ENCODE measurements at places on chromosomes 12 and 14.

- DNase-seq: no peak
Observed at GRCh38 chr12:45284096-45284901, 68.4 kb downstream of the ANO6 start.

GRCh38 chr12:116672842-116673516 lies 64.9 kb downstream of the SPRING1 start:
- DNase-seq: no peak

GRCh38 chr12:50859621-50860310 lies 17.0 kb downstream of the TMPRSS12 start:
- no peak for DNase-seq

- no peak for DNase-seq
Observed at GRCh38 chr12:117774941-117775775, 193.6 kb downstream of the KSR2 start.

GRCh38 chr12:27304856-27305255 lies 27.8 kb upstream of the BMAL2 start:
- no peak for DNase-seq

- DNase-seq: no peak
Observed at GRCh38 chr12:128467882-128468281, 200.9 kb downstream of the TMEM132C start.

DNA sequence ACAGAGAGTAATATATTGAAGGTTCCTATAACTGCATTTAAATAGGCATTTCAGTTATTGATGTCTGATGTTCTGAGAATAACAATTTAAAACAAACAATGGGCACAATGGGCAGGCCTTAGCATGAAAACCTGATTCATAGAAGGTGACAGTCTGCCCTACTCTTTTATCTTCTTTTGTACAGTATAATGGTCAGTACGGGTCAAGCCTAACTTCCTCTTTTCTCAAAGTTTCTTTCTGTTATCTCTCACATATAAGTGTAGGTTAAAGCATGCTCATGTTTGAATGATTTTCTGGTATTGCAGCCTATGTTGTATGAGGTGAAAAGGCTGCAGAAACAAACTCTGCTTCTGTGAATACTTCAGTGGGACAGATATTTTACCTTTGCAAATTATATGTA lies 14.2 kb downstream of the FKBP3 start:
- no peak for DNase-seq

GRCh38 chr14:93970965-93971634 lies 5.3 kb downstream of the ASB2 start:
- no peak for DNase-seq

- DNase-seq: no peak
Observed at GRCh38 chr12:11768233-11768965, 118.9 kb downstream of the ETV6 start.

- DNase-seq: no peak
Observed at GRCh38 chr12:114272071-114272470, 133.9 kb downstream of the TBX5 start.

DNA sequence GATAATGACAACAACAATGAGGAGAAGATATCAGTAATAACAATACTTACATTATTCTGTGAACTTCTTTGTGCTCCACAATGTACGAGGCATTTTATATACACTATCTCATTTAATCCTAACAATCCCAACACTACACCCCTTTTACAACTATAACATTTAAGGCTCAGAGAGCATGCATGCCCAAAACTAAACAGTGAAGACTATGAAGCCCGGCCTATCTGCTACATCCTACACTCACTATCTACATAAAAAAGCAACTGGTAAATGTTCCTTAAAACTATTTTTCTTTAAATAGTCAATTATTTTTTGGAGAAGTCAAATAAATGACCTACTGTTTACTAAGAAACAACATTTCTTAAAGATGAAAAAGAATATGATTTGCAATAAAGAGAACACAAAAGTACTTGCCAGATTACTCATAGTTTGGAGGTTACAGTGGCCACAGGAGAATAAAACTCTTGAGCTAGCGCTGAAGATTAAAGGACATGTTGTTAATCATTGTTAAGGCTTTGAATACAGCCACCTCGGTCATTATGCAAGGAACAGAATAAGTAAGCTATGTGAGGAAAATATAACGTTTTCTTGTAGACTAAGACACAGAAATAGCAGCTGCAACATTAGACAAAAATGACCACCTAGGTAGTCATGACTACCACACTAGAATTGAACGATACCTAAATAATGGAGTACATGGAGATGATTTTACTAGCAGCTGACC lies 56.7 kb downstream of the EPS8 start:
- DNase-seq: no peak

GRCh38 chr14:20760950-20761349 lies 7.3 kb upstream of the EDDM3B start:
- no peak for DNase-seq

- no peak for DNase-seq
Observed at GRCh38 chr12:127238107-127238506, 1028.9 kb upstream of the TMEM132C start.

- DNase-seq: no peak
Observed at GRCh38 chr12:118536306-118536906, 160.1 kb downstream of the SUDS3 start.

DNA sequence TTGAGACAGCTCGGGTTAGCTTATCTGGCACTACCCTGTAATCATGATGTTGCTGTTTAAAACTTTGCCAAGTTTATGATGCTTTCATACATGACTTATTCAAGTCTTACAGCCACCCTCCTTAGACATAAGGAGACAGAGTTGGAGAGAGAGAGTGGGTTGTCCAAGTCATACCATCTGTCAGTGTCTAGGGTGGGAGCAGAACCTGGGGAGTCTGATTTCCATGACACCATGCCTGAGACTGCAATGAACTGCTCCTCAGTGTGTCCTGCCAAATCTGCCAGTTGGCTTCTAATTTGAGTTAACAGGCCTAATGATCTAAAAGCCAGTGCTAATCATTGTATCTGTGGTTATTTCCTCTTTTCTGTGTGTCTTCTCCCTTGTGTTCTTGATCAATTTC lies 43.7 kb upstream of the PHC1 start:
- no peak for DNase-seq

DNA sequence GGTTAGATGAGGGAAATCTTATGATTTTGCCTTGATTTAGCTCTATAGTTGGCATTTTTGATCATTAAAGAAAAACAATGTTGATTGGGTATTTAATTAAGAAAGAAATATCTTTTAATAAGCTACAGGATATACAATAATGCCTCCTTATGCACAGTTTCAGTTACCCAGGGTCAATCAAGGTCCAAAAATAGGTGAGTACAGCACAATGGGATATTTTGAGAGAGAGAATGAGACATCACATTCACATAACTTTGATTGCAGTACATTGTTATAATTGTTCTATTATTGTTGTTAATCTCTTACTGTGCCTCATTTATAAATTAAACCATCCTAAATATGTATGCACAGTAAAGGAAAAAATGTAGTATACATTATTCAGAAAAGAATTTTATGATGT lies 102.2 kb downstream of the MYF5 start:
- no peak for DNase-seq

DNA sequence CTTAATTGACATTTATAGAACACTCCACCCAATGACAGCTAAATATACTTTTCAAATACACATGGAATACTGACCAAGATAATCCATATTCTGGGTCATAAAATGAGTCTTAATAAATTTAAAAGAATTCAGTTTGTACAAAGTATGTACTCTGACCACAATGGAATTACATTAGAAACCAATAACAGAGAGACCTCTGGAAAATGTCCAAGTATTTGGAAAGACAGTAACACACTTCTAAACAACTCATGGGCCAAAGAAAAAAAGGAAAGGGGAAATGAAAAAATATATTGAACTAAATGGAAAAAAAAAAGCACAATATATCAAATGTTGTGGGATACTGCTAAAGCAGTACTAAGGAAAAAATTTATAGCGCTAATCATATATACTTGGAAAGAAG lies 52.0 kb downstream of the CRACR2A start:
- DNase-seq: no peak

- no peak for DNase-seq
Observed at GRCh38 chr12:112676507-112676906, 115.0 kb upstream of the RPH3A start.

DNA sequence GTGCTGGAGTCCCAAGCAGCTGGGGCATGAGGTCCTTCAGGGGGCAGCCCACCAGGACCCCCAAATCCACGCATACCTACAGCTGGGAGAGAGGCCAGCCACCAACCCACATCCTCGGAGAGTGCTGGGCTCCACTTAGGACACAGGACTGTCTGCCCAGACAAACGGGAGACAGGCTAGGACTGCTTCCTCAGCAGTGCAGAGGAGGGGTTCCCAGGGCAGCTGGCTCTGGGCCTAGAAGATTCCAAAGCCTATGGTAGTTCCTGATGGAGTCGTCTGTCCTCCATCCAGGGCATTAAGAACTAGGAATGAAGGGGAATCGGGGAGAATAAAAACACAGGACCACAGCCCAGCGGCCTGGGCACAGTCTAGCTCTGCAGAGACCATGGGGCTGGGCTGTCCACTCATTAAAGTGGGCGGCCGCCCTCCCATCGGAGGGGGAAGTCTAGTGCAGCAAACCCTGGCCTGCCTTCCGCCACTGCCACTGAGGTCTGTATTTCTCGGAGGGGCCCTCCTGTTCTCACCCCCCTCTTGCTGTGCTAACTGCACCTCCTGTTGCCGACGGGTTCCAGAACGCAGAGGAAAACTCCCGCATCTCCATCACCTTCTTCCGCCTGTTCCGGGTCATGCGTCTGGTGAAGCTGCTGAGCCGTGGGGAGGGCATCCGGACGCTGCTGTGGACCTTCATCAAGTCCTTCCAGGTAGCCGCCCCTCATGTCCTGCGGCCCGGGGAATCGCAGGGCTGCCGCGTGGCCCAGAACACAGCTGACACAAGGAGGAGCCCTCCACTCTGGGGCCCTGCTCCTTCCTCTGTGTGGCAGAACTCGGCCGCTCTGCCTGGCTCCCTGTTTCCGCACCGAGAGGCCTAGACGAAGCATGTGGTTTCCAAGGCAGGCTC lies 143.5 kb upstream of the FKBP4 start:
- no peak for DNase-seq

- no peak for DNase-seq
Observed at GRCh38 chr12:111840807-111841206, 1.2 kb upstream of the MAPKAPK5 start.

- no peak for DNase-seq
Observed at GRCh38 chr14:76599141-76599540, 162.1 kb upstream of the VASH1 start.

DNA sequence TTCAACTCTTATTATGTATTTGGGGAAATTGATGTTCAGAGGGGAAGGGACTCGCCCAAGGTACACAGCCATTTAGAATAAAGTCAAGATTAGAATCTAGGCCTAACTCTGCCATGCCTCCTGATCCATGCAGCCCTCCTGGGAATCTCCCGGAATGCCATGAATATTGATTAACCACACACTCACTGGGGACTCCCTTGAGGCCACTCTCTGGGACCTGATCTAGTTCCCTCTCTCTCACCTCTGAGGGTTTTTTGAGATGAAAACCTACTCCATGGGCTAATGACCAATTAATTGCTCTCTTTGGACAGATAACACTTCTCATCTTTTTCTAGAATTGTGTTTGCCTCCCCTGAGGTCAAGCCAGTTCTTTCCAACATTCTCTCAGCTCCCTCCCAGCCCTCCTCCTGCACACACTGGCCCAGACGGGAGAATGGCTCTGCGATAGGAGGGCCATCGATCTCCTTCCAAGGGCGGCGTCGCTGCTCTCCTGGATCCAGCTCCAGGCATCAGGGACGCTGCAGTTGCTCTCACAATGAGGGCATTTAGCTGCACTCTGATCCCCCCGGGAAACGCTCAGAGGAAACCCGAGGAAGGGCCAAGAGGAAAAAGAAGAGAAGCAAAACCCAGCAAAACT lies 22.6 kb downstream of the WSCD2 start:
- no peak for DNase-seq

GRCh38 chr14:70988452-70988851 lies 81.2 kb downstream of the PCNX1 start:
- DNase-seq: peak; percentile 5

GRCh38 chr12:57342207-57342691 lies 88.6 kb downstream of the R3HDM2 start:
- no peak for DNase-seq

GRCh38 chr14:85421186-85421877 lies 108.6 kb upstream of the FLRT2 start:
- no peak for DNase-seq

DNA sequence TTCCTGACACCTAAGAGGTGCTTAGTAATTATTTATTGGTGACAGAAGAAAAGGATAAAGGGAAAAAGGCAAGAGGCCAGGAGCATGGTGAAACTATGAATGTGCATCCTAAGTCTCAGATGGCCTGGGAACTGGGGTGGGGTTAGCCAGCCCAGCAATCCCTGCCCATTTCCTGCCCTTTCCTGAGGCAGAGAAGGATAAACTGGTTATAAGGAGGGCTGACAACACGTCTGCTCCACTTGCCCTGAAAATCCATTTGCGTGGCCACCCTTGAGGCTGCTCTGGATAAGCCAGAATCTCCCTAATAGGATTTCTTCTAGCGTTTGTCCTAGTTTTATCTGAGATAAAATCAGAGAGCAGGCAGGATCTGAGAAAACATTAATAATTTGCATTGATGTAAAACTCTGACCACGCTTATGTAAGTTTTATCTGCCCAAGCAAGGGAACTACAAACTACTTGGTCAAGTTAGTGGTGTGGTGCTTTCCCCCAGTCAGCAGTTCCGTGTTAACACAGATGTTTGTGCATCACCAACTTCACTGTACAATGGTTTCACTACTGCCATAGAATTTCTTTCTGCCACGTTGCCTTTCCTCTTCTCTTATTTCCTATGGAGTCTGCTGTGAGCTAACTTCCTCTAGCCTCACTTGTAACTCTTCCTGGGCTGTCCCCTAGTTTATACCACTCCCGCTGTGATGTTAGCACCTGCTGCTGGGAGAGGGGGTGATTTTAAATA lies 392.7 kb downstream of the RPS29 start:
- no peak for DNase-seq

GRCh38 chr12:22981711-22982110 lies 356.7 kb downstream of the ETNK1 start:
- no peak for DNase-seq

GRCh38 chr14:47040550-47040949 lies 389.0 kb upstream of the RPL10L start:
- DNase-seq: no peak

DNA sequence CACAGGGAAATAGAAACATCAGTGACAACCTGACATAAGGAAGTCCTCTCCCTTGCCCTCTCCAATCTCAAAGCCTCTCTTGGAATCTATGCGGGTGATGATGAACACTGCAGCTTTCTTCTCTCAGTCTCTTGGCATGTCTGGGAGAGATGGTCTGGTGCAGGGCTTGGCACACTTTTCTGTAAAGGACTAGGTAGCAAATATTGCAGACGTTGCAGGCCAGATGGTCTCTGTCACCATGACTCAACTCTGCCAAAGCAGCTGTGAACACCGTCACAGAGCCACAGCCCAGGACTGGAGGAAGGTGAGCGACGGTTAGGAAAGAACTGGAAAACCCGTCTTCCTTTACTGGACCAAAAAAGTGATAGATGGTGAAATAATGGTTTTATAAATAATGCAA lies 591.0 kb upstream of the TMEM132C start:
- DNase-seq: no peak

All from activated CD8-positive, alpha-beta memory T cell treated with anti-CD3 and anti-CD28 coated beads for 1 hour (primary cell).